Kasumi-1 (cell line): ENCODE measurements at places on chromosomes 7 and 10.
A peak's percentile ranks its signal among the peaks of the same experiment; 100 is the strongest.

- DNase-seq = no peak
Observed at GRCh38 chr7:41584746-41585145, 118.1 kb downstream of the INHBA start.

- DNase-seq = no peak
Observed at GRCh38 chr10:19656420-19657042, 159.7 kb upstream of the PLXDC2 start.

- DNase-seq = no peak
Observed at GRCh38 chr7:29843093-29843492, 36.8 kb downstream of the WIPF3 start.

DNA sequence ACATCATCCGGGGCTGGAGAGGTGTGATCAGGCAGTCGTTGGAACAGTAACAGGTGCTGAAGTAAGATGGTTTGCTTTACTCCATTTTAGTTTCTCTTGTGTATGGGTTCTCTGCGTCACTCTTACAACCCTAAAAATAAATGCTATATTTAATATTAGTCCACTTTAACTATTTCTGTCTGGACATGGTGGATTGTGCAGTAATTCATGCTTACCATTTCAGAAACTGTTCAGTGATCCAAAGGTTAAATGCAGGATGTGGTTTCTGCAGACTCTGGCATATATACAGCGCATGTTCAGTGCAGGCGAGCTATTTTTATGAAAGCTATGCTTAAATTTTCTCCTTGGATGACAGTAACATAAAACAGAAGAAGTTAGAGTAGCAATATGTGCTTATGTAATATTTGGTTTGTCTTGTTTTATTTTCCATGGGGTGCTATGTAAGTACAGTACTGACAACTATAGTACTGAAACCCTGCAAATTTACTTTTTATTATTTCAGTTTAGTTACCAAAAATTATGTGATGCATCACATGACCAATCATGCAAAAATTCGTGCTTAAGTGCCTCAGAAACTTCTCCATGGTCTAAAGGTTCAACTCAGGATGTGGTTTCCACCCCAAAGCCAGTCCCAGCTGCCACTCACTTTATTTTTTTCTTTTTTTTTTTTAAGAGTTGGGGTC lies 46.6 kb upstream of the GRID1 start:
- peak; percentile 87 for DNase-seq

- DNase-seq = peak; percentile 14
Observed at GRCh38 chr7:115230882-115231571, 309.1 kb downstream of the MDFIC start.

GRCh38 chr7:90618876-90619275 lies 22.8 kb downstream of the CDK14 start:
- no peak for DNase-seq

GRCh38 chr7:7962851-7963250 lies 5.7 kb upstream of the GLCCI1 start:
- no peak for DNase-seq

DNA sequence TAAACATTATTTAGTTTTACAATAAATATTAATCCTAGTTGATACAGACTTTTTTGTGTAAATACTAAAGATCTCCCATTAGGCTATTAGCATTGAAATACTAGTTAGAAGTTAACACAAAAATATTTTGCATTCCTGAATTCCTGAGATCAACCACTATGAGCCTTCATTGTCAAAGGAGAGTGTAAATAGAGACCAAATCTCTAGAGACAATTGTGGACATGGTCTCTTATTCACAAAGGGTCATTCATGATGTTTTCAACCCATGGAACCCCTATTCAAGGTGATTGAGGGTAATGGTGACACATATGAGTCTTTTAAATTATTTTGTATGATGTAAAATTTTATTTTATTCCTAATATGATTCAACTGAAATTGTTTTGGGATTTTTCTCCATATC lies 1454.8 kb upstream of the LRRTM3 start:
- DNase-seq = no peak

GRCh38 chr7:107938456-107939250 lies 47.7 kb downstream of the DLD start:
- DNase-seq = no peak

DNA sequence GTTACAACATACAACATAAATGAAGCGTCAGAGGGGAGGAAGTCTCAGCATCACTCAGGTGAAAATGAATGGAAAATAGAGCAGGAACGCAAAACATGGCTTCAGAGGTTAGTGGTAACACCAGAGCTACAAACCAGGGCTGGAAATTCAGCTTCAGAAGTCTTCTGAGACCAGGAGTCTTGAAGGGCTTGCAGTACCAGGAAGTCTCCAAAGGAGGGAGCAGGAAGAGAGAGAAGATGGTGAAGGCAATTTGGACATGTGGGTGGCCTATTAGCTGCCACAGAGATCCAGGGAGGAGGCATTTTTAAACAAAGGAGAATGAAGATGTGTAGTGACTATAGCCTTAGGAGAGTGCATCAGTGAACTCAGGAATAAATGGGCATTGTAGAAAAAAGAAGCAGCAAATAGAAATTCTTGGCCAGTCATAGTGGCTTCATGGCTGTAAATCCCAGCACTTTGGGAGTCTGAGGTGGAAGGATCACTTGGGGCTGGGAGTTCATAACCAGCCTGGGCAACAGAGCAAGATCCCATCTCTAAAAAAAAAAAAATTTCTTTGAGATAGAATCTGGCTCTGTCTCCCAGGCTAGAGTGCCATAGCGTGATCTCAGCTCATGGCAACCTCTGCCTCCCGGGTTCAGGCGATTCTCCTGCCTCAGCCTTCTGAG lies 9.3 kb upstream of the TET1 start:
- peak; percentile 97 for DNase-seq

DNA sequence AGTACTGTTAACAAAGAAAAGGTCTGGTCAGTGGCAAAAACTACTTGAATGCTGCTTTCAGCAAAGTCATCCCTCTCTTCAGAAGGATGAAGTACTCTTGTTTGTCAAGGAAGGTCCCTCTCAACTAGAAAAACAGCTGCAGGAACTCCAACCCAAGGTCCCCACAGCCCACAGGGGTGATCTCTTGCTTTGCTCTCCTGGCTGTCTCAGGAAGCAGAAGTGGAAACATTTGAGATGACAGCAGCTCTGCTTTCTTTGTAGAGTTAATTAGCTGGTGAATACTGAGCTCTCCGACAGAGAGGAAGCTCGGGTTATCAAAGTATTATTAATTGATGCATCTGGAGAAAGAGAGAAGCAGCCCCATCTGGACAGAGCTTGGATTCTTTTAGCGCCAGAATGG lies 25.4 kb upstream of the LRGUK start:
- DNase-seq = peak; percentile 50

GRCh38 chr7:20412032-20412431 lies 81.3 kb downstream of the ITGB8 start:
- peak; percentile 27 for DNase-seq

GRCh38 chr10:17606547-17607040 lies 10.6 kb downstream of the HACD1 start:
- no peak for DNase-seq

DNA sequence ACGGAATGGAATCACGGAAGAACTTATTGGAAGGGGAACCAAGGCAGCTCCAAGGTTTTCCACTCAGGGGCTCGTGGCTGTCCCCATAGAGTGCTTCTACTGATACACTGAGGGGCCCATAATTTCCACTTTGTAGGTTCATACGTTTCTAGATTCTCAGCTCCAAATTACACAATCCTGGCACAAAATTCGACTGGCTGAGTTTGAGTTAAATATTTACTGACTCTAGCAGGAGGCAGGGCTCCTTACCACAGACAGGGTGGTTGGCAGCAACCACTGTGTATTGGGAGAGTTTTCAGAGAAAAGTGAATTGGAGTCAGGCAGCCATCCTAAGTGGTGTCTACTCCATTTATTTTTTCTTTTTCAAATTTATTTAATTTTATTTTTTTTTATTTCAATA lies 55.4 kb upstream of the SEC61G start:
- no peak for DNase-seq
